Pericardium fibroblast (primary cell): ENCODE measurements at places on chromosomes 1 and 21. TPM values are rescaled to one million over a fixed set of nuclear protein-coding genes. Genes with fewer than 3 reads are reported as not detected.

The MPL gene
- total RNA-seq = not detected in 2 replicates

The GUCA2B gene
- not detected in 2 replicates for total RNA-seq

The CFAP45 gene
- total RNA-seq = 0.12 TPM in 1 of 2 replicates, not detected in the other

The FAM72C gene
- 0.09 and 0.23 TPM in 2 replicates for total RNA-seq

The CCDC27 gene
- not detected in 2 replicates for total RNA-seq

The AMY1A gene
- total RNA-seq = not detected in 2 replicates

The TTC24 gene
- total RNA-seq = not detected in 2 replicates

The CACNA1E gene
- total RNA-seq = not detected in 2 replicates

The LRRC38 gene
- total RNA-seq = 1.1 TPM in 1 of 2 replicates, not detected in the other

The TDRD5 gene
- total RNA-seq = not detected in 2 replicates

The MYOG gene
- total RNA-seq = 8.9 TPM in 1 of 2 replicates, not detected in the other

The SMYD3 gene
- 21.5 and 22.1 TPM in 2 replicates for total RNA-seq

The MROH7 gene
- total RNA-seq = 0.85 TPM in 1 of 2 replicates, not detected in the other
